ENCODE measurements at places on chromosomes 13 and 19. TPM values are rescaled to one million over a fixed set of nuclear protein-coding genes. Genes with fewer than 3 reads are reported as not detected.

- no peak for DNase-seq
Observed at GRCh38 chr13:41919741-41920487, 41.0 kb downstream of the VWA8 start.

DNA sequence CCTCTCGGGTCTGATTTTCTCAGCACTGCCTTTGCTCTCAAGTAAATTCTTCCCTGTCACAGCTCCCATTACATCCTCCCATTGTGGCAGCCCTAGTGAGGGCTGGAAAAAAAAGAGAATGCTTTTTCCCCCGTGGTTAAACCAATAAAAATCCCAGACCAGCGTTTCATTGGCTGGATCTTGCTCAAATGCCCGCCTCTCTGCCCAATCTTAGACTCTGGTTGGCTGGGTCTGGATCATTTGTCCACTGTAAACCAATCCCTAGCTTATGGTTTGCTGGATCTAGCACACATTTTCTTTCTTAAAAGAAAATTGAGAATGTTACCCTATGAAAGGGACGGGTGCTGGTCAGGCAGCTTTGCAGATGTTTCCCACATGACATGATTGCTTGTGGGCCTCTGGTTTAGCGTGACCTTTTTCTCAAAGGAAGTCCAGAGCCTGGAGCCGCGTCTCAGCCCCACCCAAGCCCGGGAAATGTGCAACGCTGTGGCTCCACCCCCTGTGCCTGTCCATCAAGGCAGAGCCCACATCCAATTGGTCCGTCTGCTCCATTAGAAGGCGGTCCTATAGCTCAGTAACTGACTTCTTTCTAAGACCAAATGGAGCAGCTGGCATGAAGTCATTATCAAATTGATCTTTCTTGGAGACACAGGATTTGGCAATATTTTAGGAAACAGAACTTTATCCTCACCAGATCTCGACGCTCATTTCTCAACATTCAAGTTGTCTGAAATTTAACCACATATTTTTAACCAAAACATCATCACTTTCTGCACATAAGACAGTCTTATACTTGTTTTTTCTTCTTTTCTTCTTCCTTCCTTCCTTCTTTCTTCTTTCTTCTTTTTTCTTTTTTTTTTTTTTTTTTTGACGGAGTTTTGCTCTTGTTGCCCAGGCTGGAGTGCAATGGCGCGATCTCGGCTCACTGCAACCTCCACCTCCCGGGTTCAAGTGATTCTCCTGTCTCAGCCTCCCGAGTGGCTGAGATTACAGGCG, 2.6 kb upstream of the MCEMP1 start:
- DNase-seq, result peak; percentile 92

DNA sequence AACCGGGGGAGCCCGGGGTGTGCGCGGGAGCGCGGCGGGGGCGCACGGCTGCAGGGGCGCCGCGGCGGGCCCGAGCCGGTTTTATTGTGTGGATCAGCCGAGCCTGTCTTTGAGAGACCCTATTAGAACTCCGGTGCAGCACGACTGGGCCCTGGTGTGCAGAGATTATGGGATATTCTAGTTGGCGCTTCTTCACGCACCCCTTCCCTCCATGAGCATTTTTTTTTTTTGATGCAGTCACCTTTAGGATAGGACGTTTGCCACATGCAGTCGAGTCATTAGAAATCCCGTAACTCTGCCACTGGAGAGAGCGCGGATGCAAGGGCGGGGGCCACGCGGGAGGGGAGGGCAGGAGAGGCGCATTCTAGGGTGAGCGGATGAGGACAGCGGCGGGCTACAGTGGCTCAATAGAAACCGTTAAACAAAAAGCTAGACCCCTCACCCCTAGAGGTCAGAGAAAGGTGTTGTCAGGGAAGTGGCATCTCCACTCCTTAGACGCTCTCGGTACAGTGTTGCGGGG, 3.7 kb downstream of the FGF9 start:
- no peak for DNase-seq

DNA sequence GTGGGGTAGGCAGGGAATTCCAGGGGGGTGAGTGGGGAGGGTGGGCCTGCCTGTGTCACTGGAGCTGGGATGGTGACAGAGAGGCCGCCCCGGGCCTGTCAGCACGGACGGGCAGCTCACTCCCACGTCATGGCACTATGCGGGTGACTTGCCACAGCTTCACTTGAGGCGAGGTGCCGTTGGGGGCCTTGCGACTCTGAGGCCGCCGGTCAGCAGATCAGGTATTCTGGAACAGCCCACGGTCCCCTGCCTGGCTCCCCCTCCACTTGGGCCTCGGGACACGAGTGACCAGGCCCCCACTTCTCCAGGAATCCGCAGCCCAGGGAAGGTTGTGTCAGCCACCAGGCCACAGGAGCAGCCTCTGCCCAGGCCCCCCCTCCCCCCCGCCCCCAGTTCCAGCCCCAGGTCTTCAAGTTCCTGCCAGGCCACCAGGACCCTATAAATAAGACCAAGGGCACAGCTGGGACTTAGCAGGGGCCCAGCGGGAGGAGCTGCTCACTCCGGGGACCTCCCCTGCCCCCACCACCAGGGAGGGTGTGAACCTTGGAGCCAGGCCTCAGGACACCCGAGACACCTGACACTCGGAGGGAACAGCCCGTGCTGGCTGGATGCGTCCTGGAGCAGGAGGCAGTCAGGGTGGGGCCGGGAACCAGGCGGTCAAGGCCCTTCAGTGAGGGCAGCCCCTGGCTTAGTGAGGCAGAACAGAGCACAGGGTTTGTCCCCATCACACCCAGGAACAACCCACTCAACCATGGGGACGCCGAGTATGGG, 2.7 kb upstream of the MIDN start:
- no peak for DNase-seq

GRCh38 chr19:8611391-8611876, 919 bp upstream of the ADAMTS10 start:
- DNase-seq, result peak; percentile 86

DNA sequence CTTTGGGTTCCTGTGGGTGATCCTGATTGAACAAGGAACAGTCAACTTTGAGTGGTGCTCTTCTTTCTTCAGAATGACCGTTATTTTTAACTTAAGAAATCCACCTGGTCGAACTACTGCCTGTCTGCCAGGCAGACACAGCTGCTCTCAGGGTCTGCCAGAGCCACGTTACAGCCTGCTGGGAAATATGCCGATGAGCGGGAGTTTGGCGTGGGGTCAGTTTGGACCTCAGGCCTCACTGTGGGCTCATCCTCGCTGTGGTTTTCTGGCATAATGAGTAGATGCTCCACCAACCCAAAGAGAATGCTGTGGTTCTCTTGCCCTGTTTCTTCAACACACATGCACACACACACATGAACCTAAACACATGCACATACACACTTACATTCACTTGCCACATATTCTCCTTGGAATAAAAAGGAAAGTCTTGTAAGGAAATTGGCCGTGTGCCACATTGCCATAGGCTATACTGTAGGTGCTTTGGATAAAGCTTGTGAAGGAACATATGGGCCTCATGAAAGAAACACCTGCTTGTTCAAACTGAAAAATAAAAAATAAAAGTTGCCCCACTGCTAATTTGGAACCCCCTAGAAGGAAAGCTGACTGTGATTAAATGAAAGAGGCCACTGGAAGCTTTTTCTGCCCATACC, 598.7 kb upstream of the KLF12 start:
- no peak for DNase-seq

ZNF420 gene
- 12.4 TPM for total RNA-seq

GRCh38 chr19:30862876-30863275, 486.4 kb downstream of the TSHZ3 start:
- no peak for DNase-seq

DNA sequence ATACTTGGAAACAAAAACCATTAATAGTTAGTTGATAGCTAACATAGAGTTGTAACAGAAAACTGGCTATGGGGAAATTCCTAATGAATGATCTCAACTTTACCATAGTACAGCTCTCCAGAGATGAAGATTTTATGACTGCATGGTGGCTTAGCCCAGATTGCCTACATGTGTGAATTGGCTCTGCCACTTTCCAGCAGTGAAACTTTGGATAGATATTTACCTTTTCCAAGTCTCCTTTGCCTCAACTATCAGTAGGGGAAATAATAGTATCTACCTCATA, 161.1 kb downstream of the LACC1 start:
- no peak for DNase-seq

GRCh38 chr13:79246578-79246949, 159.5 kb downstream of the RBM26 start:
- DNase-seq, result no peak

KLHL1 gene
- total RNA-seq, result not detected

DNA sequence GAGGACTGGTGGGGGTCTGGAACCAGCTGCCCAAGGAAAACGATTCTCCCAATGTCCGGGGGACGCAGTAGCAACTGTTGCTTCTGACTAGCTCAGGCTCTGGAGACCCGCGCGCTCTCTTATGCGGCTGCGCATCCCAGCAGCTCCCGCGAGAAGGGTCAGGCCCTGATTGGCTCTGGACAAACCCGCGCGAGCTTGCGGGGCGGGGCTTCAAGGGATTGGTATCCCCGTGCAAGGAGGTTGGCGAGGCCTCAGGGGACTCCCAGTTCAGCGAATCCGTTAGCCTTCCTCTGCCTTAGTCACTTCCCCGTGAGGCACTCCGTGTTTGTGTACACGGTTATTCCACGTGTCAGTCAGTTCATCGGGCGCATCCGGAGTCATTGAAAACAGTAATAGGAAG, 20.2 kb downstream of the SIGLECL1 start:
- no peak for DNase-seq

UGGT2 gene
- 59.1 TPM for total RNA-seq

DNA sequence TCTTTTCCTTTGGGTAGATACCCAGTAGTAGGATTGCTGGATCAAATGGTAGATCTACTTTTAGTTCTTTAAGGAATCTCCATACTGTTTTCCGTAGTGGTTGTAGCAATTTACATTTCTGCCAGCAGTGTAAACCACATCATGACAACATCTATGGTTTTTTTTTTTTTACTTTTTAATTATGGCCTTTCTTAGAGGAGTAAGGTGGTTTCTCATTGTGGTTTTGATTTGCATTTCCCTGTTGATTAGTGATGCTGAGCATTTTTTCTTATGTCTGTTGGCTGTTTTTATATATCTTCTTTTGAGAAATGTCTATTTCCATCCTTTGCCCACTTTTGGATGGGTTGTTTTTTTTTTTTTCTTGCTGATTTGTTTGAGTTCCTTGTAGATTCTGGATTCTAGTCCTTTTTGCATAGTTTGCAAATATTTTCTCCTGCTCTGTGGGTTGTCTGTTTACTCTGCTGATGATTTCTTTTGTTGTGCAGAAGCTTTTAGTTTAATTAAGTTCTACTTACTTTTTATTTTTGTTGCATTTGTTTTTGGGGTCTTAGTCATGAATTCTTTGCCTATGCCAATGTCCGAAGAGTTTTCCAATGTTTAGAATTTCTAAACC, 38.8 kb downstream of the TDRD3 start:
- DNase-seq, result no peak

ICAM5 gene
- 0.33 TPM for total RNA-seq

- no peak for DNase-seq
Observed at GRCh38 chr13:94033098-94033497, 446.4 kb downstream of the DCT start.

- DNase-seq, result no peak
Observed at GRCh38 chr13:92896842-92897241, 329.8 kb upstream of the GPC6 start.

- no peak for DNase-seq
Observed at GRCh38 chr13:99051768-99052455, 74.0 kb upstream of the DOCK9 start.

RNF225 gene
- not detected for total RNA-seq

RXFP2 gene
- not detected for total RNA-seq

DNA sequence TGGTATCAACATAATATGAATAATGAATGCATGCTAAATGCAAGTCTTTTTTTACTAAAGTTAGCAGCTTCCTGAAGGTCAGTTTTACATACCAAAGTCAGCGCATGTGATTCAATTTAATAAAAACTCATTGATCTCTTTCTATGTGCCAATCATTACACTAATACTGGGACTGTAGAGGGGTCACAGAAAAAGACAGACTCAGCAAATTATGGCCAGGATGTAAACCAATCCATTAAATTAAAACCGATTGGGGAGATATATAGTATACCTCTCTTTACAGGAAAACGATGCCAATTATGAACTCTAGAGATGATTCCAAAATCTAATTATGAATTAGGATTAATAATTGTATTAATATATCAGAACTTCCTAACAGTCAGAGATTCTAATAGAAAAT, 624.4 kb upstream of the PCDH20 start:
- DNase-seq, result no peak

GRCh38 chr19:40279120-40279551, 6.0 kb downstream of the AKT2 start:
- peak; percentile 87 for DNase-seq

DNA sequence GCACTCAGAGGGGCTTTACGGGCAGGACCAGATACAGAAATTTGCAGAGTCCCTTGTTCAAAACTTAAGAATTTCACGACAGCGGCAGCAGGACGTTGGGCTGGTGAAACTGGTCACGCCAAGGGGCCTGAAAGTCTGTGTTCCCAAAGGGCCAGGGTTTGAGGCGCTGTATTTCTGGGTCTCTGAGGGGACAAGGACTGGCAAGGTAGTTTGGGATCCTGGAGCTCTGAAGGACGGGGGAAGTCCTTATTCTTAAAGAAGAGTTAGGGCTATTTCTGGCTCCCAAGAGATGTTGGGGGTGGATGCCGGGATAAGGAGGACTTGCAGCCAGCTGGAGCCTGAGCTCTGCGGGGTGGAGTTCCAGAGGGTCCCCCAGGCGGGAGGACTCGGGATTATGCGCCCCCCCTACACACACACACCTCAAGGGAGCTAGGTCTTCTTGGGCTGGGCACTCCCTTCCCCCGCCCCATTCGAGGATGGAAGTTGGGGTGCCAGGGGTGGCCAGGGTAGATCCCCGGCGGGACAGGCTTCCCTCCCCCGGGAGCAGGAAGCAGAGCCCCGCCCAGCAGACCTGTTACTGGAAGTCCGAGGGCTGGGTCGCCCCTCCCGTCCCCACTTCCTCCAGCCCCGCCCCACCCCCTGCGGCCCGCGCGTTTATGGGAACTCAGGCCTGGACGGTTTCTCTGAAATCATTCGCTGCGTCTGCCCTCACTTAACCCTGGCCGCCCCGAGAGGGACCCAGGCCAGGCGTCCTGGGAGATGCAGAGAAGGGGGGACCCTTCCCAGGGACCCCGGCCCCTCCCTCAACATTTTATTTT, 5.6 kb downstream of the BCL3 start:
- DNase-seq, result peak; percentile 99

DNA sequence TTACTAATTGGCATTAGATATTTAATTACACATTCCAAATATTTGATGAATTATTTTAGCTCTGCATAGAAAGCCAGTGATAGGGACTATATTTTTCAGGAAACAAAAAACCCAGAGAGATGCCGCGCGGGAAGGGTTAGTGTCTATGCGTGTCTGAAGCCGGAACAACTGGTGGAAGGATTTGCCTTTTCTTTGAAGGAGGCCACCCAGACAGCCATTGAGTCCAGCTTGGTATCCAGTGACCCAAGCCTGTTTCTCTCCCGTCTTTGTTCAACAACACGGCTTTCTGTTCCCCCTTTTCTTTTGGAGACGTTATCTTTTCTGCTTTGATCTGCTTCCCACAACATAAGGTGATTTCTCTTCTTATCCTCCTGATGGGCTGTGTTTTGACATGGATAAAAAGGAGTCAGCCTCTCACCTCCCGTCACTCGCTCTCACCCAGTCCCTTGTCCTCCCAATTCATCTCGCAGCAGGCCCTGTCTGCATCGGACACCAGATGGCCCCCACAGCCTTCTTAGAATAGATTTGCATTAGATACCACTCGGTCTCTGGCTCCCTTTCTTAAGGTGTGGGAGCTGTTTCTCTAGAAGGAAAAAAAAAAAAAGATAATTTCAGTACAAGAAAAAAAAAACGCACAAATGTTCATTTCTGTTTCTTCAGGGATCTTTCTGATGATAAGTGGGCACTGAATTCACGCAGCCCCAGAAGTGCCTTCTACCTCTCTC, 361.8 kb downstream of the ZNF536 start:
- no peak for DNase-seq

FGF9 gene
- total RNA-seq, result 3.1 TPM

LSM4 gene
- total RNA-seq, result 46.9 TPM

Measured in posterior vena cava (tissue), 2 donors.